SJSA1 (cell line): ENCODE measurements at places on chromosomes 4 and X. TPM values are rescaled to one million over a fixed set of nuclear protein-coding genes. Genes with fewer than 3 reads are reported as not detected.
A peak's percentile ranks its signal among the peaks of the same experiment; 100 is the strongest.

Gene TMEM271
- not detected in 2 replicates for total RNA-seq

Gene APLN
- 1.7 and 2.6 TPM in 2 replicates for total RNA-seq

- DNase-seq, result no peak
These were observed 26.3 kb upstream of the RASGEF1B start for GRCh38 chr4:81498046-81498445.

DNA sequence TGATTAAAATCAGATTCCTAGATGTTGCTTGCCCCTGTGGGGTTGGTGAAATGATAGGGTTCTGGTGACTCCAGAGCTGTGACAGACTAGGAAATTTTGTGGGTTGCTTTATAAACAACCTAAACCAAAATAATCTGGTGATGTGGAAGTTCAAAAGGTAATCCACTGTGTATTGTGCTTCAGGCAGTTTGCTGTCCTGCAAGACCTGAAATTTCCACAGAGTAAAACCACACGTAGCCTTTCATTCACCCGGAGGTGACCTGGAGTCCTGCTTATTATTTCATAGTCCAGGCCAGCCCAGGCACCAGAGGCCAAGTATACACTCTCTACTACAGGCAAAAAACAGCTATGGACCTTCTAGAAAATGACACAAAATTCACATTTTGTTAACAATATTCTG, 114.6 kb upstream of the CBR4 start:
- peak; percentile 31 for DNase-seq
